ENCODE measurements at places on chromosomes 2 and 18. TPM values are rescaled to one million over a fixed set of nuclear protein-coding genes. Genes with fewer than 3 reads are reported as not detected.

Gene ZNF385B
- not detected for total RNA-seq

Gene RNF149
- total RNA-seq, result 28.1 TPM

Gene ZNF521
- not detected for total RNA-seq

Gene HDHD2
- 9.2 TPM for total RNA-seq

Gene C2orf81
- 2.2 TPM for total RNA-seq

Gene ANKRD30BL
- total RNA-seq, result not detected

Gene CDH2
- 38.1 TPM for total RNA-seq

Gene SERPINB5
- not detected for total RNA-seq

Gene IL36G
- total RNA-seq, result not detected

Gene POTEC
- total RNA-seq, result not detected

Gene SCYGR7
- not detected for total RNA-seq

Gene NEU2
- not detected for total RNA-seq

Gene TBR1
- not detected for total RNA-seq

Gene ABCG8
- not detected for total RNA-seq

Gene GPR35
- total RNA-seq, result 1.1 TPM

Gene PSMA8
- total RNA-seq, result not detected

Gene TMEM163
- total RNA-seq, result not detected

Gene INPP1
- 31.4 TPM for total RNA-seq

Gene EMILIN1
- total RNA-seq, result 0.64 TPM

Gene CEP76
- total RNA-seq, result 5.5 TPM

Gene RSAD2
- 0.27 TPM for total RNA-seq

Gene PLGLB1
- total RNA-seq, result not detected

Gene MEIS1
- 1.8 TPM for total RNA-seq

Gene IL1B
- total RNA-seq, result 0.33 TPM

Gene DNER
- total RNA-seq, result 10.0 TPM

Gene RAB6D
- total RNA-seq, result not detected

Gene DES
- total RNA-seq, result 0.18 TPM

Gene ADRA2B
- not detected for total RNA-seq

Gene ABCB11
- total RNA-seq, result 0.02 TPM

Gene ZEB2
- total RNA-seq, result 6.7 TPM

Data from A549 treated with ZK216348 at 1 μM for 4 hours (cell line).